ENCODE measurements at places on chromosomes 7 and 10.

DNA sequence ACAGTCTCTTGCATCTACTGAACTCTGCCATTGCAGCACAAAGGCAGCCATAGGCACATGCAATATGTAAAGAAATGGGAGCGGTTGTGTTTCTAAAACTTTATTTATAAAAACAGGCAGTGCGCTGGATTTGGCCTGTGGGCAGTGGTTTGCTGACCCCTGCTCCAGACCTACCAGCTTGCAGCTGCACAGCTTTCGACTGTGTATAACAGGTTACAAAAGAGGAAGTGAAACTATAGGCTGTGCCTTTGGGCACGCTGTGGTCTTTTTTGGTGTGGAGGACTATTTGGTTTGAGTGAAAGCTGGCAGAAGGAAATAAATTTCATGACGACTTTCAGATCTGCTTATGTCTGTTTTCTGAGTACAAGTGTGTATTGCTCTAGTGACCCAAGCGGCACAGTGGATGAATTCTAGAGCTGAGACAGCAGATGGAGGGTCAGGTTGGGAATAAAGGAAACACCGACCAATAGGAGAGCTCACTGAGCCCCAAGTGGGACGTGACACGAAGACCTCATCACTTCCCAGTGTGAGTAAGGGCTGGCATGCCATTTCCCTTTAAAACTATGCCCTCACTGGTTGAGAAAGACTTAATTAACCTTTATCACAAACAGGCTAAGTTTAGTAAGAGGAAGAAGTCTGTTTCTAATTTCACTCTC lies 152.7 kb downstream of the ANK3 start:
- DNase-seq = no peak

DNA sequence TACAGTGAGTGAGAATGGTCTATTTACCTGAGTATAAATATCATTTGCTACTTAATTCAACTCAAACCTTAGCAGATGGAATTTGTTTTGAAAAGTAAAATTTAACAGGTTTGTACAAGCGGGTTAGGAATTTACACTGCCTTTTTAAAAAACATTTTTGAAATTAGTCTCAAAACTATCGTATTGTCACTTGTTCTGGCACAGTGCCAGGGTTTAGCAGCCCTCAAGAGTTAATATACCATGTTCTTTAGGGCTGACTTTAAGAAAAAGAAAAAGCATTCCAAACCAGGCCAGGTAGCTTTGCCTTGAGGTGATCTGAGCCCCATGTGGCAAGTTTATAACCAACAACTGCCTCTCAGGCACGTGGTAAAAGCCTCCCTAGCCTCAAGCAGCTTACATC lies 17.8 kb downstream of the CCNJ start:
- DNase-seq = no peak

DNA sequence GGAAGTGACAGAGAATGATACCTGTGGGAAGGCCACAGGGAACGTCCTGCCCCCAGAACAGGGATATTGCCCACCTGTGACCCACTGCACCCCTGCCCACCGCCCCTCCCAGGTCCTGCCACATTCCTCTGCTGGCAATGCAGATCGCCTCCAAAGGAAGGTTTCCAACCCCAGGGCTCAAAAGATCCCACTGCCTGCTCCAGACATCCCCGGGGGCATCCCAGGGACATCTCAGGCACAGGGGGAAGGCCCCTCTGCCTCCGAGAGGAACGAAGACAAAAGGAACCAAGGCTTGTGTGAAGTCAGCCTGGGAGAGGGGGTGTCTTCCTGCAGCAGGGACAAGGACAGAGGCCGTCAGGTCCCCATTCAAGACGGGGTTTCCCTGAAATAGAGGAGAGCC lies 28.5 kb downstream of the NUDT1 start:
- DNase-seq = no peak

DNA sequence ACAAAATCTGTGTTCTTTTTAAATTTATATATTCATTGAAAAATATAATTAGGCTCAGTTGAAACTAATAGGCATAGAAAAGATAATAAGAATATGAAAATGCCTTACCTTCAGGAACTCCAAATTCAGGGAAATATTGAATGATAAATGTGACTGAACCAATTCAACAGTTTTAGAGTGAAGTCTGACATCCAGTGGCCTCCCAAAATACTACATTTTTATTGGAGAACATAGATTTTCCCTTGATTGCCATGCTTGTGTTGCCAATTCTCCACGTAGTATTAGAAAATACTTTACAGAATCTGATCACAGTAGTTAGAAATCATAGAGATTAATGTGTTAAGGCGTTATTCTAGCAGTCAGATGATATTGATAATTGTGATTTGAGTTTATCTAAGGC lies 1246.7 kb downstream of the GATA3 start:
- DNase-seq = no peak

Measured in activated naive CD4-positive, alpha-beta T cell treated with anti-CD3 and anti-CD28 coated beads, Interleukin-2, amount 50 U/mL, for 16 hours (primary cell).